ENCODE measurements at places on chromosomes 12 and 14.

- no peak for DNase-seq
Measured at GRCh38 chr12:28961948-28962384, 187.1 kb upstream of the FAR2 start.

DNA sequence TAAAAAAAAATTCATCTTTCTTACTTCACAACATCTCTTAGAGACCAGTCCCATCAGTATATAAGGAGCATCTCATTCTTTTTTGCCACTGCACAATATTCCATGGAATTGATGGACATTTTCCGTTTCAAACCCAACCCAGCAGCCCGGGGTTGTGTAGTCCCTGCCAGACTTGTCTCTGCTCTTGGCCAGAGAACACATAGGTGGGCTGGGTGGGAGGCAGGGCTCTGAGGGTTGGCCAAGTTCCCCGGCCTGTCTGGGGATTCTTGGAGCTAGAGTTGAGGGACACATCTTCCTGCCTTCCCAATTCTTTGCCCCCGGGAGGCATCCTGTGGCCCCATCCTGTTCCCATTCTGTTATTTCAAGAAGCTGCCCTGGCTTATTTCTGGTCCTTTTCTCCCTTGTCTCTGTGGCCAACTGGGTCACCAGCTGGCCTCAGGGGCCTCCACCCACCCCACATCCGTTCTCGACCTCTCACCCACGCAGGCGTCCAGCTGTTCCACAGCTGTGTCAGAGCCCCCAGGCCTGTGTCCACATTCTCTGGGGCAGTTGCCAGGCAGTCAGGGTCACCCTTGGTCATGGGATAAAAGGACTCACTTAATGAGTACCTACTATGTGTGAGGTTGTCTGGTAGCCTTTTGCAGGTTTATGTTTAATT is 52.0 kb upstream of the CCDC63 start:
- no peak for DNase-seq

GRCh38 chr12:114090211-114090610 is 124.1 kb upstream of the RBM19 start:
- DNase-seq, result no peak

- DNase-seq, result no peak
Measured at GRCh38 chr14:96125536-96125935, 79.1 kb upstream of the BDKRB2 start.

DNA sequence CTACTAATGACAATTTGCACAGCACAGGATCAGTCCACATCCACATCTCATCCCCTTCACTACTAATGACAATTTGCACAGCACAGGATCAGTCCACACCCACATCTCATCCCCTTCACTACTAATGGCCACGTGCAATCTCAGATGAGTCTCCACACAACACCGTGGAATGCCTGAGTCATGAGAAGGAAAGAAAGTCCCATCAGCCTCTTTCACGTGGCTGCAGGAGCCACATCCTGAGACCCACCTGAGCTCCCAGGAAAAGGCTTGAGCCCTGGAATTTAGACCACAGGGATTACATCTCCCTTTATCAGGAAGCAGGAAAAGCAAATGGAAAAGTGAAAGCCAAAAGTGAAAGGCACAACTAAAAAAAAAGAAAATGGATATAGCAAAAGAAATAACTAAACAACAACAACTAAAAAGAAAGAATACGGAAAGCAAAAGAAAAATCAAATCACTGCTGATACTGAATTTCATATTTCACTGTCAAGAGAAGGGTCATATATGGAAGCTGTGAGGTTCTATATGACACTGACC is 1300.5 kb downstream of the TMEM121 start:
- DNase-seq, result no peak

- DNase-seq, result no peak
Measured at GRCh38 chr12:40207551-40207950, 17.2 kb upstream of the LRRK2 start.

DNA sequence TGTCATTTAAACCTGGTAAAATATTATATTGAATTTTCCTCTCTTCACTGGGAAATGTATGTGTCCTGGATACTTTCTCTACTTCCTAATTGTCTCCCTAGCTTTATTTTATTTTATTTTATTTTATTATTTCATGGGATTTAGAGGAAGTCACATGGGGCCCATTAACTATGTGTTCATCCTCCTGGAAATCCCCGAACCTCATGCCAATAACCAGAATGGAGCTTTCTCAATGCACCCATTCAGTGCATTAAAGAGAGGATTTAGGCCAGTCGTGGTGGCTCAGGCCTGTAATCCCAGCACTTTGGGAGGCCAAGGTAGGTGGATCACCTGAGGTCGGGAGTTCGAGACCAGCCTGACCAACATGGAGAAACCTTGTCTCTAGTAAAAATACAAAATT is 1.3 kb upstream of the RPGRIP1 start:
- no peak for DNase-seq

GRCh38 chr14:58650857-58651256 is 13.1 kb downstream of the DACT1 start:
- no peak for DNase-seq

GRCh38 chr12:28936221-28936620 is 212.9 kb upstream of the FAR2 start:
- DNase-seq, result no peak

DNA sequence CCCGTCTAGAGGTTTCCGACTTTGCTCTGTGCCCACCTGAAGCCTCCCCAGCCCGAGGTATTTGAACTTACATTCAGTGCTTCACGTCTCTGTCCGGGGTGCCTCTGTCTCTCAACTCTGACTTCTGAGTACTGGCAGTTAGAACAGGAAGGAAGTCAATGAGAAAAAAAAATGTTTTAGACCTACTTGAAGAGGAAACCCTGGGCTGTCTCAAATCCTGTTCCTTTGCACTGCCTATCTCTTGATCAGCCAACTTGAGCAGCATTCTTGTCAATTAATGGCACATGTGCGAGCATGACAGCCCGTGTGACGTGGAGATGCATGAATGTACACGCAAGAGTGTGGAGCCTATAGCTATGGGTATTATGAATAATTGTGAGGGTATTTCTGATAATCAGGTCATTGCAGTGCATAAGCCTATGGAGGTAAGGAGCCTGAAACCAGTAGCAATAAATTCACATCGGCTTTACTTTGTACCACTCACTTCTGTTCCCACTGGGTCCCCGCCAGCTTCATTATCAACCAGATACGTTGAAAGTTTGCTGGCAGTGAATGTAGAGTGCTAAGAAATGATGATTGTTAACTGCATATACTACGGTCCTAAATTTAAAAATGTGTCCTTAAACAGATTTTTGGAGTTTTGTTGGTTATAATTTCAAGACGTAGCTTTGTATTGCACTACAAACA is at the start of gene ARHGDIB:
ARHGDIB (minus strand) TSS at position 136 of the 687 bp plus-strand sequence. CDS start 10,889 bp downstream, outside the sequence.
- no peak for DNase-seq

- DNase-seq, result no peak
Measured at GRCh38 chr12:96247563-96247962, 53.4 kb downstream of the ELK3 start.

GRCh38 chr12:101876861-101877805 is at the start of gene DRAM1:
TSS of gene DRAM1 (plus strand) at chr12:101877580. CDS start at chr12:101877790, 210 bp downstream.
- peak; percentile 50 for DNase-seq

GRCh38 chr14:59844186-59844812 is 26.3 kb downstream of the RTN1 start:
- no peak for DNase-seq
